Caki2 (cell line): ENCODE measurements at places on chromosomes 12 and 14. TPM values are rescaled to one million over a fixed set of nuclear protein-coding genes. Genes with fewer than 3 reads are reported as not detected.

RACGAP1 gene
- 195 and 213 TPM in 2 replicates for total RNA-seq

TTC8 gene
- total RNA-seq, result 47.1 and 60.6 TPM in 2 replicates

PTPN21 gene
- total RNA-seq, result 0.58 and 3.7 TPM in 2 replicates

LGR5 gene
- total RNA-seq, result not detected in 2 replicates

IL31 gene
- not detected in 2 replicates for total RNA-seq

DNA sequence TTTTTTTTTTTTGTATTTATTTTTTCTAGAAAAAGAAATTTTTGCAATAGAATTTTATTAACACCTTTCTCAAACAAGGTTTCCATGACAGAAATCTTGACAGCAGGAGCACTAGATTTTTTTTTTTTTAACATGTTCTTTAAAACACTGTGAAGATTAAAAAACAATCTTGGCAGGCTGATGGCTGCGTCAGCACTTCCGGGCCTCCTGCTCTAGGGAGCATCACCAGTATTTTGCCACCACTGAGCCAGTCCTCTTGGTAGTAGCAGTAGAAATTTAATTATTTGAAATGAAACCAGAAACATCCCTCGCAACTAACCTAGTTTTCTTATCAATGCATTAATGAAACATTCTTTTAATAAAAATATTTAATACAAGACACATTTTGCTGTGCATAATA, 99.6 kb downstream of the APAF1 start:
- no peak for DNase-seq

DNA sequence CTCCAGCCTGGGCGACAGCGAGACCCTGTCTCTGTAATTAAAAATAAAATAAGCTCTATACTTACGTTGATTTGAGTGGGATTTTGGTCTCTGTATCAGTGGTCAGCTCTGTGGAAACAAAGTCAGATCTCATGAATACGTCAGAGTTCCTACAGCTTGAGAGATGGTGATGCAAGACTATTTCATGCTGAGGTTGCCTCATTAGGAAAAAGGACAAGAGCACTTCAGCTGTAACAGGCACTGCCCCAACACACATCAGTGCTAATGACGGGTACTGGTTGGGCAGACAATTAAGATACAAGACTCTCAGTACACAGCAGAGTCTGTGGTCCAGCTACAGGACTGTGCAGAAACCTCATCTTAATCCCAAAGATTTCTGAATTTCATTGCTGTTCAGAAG, 246.4 kb upstream of the AMIGO2 start:
- DNase-seq, result no peak

GRCh38 chr12:47938093-47938492, 25.3 kb upstream of the TMEM106C start:
- DNase-seq, result no peak

DNA sequence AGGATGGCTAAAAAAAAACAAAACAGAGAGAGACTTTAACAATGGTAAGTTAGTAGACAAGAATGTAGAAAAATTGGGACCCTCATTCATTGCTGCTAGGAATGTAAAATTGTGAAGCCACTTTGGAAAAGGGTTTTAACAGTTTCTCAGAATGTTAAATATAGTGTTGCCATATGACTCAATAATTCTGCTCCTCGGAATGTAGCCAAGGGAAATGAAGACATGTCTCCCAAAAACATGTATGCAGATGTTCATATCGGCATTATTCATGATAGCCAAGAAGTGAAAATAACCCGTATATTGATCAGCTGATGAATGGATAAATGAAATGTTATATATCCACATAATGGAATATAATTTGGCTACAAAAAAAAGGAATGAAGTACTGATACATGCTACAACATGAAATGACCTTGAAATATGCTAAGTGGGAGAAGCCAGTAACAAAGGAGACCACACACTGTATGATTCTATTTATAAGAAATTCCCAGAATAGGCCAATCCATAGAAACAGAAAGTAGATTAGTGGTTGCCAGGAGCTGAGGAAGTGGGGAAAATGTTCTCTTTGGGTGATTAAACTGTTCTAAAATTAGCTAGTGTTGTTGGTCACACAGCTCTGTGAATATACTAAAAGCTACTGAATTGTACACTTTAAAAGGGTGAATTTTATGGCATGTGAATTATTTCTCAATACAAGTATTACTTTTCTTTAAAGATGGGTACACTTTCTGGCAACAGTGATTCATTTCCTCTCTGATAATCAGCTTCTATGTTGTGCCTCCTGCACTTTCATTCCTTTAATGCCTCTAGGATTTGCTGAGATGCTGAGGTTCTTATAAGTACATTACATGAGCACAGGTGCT, 132.5 kb downstream of the DAAM1 start:
- DNase-seq, result no peak

DNA sequence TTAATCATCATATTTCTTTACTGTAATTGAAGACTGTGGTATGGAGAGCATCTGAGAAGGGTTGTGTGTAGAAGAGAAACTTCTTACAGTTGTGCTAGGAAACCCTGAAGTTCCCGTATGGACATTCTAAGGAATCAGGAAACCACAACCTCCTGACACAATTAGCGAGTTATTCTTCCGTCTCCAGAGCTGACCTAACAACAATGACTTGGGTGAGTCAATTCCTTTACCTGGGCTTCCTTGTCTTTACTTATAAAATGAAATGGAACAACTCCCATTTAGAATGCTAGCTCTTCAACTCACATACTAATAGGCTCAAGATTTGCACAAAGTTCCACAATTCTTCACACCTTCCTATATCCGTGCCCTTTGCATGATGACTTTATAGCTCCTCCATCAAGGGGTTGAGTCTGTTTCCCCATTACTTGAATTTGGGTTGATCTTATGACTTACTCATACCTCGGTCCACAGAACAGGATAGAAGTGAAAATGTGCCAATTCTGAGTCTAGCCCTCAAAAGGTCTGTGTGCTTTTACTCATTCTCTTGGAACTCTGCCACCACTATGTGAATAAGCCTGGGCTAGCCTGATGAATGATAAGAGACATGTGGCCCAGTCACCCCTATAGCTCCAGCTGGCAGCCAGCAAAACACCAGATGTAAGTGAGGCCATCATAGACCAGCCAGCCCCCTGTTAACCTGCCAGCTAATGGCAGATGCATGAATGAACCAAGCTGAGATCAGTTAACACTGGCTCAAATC, 459.4 kb downstream of the ETNK1 start:
- peak; percentile 79 for DNase-seq

DNA sequence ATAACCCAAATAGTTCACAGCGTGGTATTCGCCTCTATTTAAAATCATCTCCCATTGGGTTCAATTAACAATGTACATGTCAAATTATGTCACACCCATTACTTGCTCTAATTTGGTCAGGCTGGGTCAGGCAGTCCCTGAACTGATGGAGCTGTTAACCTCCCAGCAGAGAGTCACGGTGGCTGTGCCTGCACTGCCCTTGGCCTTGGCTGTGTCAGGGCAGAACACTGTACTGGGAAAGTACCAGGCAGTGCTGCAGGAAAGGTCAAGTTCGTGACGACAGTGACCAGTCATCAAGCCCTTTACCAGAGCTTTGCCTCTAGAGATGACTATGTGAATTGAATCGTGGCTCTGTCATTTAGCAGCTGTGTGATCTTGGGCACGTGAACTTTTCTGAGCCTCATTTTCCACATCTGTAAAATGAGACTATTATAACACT, 100.0 kb downstream of the ARF6 start:
- DNase-seq, result peak; percentile 78

GRCh38 chr12:101686176-101686575, 11.3 kb upstream of the CHPT1 start:
- DNase-seq, result no peak

- no peak for DNase-seq
These were observed 12.9 kb downstream of the MDGA2 start for GRCh38 chr14:47662466-47662865.

DNA sequence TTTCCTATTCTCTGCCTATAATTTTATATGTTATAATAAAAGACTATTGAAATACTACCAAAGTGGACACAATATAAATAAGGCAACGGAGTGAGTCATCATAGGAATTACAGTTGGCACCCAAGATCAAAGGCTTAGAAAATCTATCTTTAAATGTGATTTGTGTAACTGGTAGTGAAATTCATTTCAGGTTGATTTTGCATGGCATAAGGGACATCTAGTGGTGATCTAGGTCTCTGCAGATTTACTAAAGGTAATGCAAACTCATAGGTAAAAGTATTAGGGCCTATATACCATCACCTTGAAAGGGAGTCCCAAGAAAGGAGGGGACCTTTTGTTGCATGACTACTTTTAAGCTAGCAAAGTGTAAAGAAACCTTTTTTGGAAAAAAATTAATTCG, 527.2 kb downstream of the NRXN3 start:
- DNase-seq, result no peak

- peak; percentile 74 for DNase-seq
These were observed at the start of gene INF2 for GRCh38 chr14:104689109-104689880. Gene INF2 (plus strand): TSS chr14:104689618. CDS start chr14:104701366, 11,748 bp downstream.

DNA sequence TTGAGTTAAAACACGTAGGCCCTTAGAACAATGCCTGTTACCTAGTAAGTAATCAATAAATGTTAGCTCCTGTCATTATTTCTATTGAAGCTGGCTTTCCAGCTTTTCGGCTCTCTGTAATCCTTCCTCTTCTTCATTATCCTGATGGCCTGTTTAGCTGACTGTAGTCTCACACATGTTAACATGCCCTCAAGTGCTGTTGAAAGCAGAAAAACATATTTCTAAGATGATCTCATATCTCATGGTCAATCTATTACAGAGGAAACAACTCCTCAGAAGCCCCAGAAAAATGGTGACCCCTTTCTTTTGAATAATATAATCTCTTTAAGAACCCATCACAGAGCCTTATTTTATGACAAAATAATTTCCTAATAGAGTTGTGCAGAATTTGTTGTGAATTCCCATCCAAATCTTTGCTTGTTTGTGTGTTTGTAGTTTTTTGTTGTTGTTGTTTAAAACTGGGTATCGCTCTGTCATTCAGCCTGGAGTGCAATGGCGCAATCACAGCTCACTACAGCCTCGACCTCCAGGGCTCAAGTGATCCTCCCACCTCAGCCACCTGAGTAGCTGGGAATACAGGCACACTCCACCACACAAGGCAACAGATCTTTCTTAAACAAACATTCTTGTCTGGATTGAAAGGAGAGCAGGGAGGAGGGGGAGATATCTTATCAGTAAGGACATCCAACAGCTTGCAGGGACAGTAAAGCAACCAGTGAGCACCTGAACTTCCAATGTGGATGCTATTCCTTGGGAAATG, 242.5 kb upstream of the CAND1 start:
- DNase-seq, result no peak

DNA sequence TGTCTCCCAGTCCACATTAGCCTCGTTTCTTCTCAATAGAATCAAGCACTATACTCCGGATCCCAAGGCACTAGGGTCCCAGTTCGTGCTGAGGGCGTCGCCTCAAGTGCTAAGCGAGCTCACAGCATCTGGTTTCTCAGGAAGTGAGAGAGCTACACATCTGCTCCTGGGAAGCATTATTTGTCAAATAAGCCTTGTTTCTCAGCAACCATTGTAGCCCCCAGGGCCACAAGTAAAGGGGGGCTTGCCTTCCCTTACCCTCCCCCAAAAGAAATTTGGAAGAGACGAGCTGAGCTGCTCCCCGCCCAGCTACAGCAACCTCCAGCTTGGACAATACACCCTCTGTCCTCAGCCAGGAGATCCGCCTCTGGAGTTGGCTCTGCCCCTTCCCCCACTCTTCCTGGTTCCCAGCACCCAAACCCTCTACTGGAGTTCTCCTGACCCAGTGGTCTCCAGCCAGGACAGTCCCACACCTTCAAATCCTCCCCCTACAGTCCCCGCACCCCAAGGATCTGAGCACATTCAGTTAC, 5.7 kb upstream of the TNS2 start:
- DNase-seq, result no peak

GRCh38 chr12:74317078-74317601, 220.5 kb upstream of the ATXN7L3B start:
- DNase-seq, result peak; percentile 53

- DNase-seq, result no peak
These were observed 53.3 kb downstream of the WDR20 start for GRCh38 chr14:102192840-102193502.

GRCh38 chr14:64476438-64476837, 11.1 kb downstream of the AKAP5 start:
- DNase-seq, result no peak

DNA sequence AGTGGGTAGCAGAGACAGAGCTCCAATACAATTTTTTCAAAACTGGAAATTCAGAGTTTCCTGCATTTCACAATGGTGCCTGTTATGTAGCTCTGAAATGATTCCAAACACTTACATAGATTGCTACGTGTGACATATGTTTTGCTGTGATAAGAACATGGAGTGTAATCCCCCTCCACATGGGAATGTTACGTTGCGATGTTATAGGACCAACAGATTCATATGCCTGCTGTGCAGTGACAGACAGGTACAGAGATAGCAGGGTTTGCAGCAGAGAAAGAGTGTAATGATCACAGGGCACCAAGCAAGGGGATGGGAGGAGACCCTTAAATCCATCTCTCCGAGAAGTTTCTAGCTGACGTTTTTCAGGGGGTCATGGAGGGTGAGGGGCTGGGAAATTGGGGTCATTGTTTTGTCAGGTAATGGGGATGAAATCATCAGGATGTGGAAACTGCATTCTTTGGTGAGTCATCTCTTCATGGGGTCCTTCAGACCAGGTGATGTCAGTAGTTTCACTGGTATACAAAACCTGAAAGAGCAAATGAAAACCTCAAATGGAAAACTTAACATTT, 76.6 kb upstream of the OSBPL8 start:
- DNase-seq, result peak; percentile 17

GRCh38 chr12:40146800-40147797, 41.2 kb upstream of the SLC2A13 start:
- no peak for DNase-seq

GRCh38 chr12:20089077-20089476, 279.3 kb upstream of the PDE3A start:
- DNase-seq, result no peak

- no peak for DNase-seq
These were observed 55.6 kb downstream of the TECPR2 start for GRCh38 chr14:102418169-102418852.

- DNase-seq, result peak; percentile 60
These were observed 396 bp downstream of the FERMT2 start for GRCh38 chr14:52950410-52950897.

GRCh38 chr14:20801726-20802125, 918 bp downstream of the RNASE1 start:
- DNase-seq, result no peak

GRCh38 chr14:100670017-100670752, 56.5 kb upstream of the DLK1 start:
- DNase-seq, result no peak

GRCh38 chr14:33682760-33683159, 268.1 kb downstream of the EGLN3 start:
- DNase-seq, result no peak

DNA sequence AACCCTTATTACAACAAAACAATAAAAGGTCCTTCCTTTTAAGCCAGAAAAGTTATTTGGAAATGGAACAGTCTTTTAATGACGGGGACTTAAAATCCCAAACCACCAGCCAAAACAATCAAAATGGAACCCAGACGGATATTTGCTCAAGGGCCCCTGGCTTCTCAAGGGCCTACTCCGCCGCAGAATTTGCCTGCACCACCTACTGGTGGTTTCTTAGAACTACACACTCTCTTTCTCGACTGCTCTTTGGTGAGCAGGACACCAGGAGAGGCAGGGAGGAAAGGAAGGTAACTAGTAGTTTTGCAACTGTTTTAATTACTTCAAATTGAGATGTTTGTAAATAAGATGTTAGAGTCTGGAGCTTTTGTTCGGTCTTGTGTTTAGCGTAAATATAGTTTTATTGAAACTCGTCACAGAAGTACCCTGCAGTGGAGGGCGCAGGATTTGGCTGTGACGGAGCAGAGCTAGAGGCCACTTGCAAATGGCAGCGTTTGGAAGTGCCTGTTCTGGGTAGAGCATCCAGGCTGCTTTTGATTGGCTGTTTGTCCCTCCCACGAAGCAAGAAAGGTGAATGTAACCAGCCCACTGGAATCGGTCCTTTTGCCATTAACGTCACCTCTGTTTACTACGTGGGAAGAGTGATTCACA, 238.5 kb downstream of the CACNA1C start:
- peak; percentile 43 for DNase-seq
